ENCODE measurements at places on chromosomes 12 and 14.

DNA sequence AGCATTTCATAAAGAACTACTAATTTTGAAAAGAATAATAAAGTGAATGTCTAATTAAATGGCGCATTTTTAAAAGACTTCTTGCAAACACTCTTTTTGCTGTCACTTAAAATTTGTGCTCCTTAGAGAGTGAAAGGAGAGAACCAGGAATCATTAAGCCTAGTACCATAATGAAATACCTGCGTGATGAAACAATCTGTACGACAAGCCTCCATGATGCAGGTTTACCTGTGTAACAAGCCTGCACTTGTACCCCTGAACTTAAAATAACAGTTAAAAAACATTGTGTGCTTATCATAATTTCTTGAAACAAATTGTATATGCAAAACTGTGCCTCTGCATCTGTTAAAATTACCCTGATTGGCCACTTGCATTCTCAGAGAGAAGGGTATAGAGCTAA, 108.1 kb downstream of the MGAT4C start:
- no peak for DNase-seq

- DNase-seq, result no peak
Observed at GRCh38 chr12:81835783-81836182, 76.6 kb upstream of the PPFIA2 start.

GRCh38 chr12:32860192-32860591, 36.4 kb downstream of the PKP2 start:
- no peak for DNase-seq

DNA sequence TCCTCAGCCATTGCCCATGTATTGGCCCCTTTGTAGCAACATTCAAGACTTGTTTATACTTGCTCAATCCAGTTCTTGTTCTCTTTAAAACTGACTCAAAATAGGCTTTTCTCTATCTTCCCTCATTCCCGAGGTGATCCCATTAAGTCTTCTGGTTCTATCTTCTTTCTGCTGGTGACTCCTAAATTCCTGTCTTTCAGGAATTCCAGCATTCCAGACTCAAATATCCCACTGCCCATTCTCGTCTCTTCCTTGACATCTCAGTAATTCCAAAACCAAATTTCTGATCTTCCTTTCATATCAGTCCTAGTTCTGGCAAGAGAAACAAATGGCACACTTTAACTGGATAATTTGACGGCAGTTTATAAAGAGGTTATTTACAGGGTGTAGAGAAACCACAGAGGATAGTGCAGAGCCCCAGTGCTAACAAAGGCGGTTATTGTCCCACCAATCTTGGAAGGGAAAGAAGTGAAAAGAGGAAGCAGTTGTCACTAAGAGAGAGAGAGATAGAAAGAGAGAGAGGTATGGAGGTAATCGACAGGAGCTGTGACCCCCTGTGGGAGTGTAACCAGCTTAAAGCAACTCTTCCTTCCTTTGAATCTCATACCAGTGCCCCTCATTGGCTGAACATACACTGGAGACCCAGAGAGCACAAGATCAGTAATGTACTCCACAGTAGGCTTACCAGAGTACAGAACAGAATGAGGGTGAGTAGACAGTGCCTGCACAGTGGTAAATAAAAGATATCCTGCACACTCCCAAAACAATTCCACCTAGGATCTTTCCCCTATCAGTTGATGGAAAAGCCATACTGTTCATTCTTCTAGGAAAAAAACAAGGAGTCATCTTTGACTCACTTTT, 177.6 kb upstream of the LMNTD1 start:
- no peak for DNase-seq

DNA sequence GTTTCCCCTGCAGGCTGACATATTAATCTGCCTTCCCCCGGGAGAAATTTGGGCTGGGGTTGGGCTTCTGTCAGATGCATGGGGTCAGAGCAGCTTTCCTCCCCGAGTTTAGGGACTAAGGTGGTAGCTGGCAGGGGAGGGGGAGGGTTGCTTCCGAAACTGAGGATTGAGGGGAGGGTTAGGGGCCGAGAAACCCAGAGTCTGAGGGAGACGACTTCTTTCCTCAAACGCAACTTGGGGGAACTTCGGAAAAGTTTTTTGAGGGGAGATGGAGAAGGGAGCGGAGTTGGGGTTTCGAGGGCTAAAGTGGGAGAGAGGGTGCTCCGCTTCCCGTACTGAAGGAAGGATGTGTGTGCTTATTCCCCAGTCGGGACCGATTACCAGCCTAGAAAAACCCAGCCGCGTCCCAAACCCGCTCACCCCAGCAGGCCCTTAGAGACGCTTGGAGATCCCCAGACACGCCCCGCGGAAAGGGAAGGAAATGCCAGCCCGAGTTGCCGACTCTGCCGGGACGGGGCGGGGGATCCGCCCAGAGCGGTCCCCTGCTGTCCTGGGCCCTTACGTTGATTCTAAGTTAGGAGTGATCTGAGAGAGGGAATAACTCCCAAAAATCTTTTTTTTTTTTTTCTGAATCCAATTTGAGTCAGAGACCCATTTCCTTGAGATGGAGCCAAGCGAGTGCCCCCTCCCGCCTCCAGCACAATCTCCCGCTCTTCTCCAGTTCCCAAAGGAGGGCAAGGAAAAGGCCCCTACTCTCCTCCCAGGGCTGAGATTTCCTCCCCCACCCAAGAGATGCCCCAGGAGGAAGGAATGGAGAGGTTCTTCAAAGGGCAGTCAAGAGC, 61.9 kb downstream of the SMUG1 start:
- no peak for DNase-seq

DNA sequence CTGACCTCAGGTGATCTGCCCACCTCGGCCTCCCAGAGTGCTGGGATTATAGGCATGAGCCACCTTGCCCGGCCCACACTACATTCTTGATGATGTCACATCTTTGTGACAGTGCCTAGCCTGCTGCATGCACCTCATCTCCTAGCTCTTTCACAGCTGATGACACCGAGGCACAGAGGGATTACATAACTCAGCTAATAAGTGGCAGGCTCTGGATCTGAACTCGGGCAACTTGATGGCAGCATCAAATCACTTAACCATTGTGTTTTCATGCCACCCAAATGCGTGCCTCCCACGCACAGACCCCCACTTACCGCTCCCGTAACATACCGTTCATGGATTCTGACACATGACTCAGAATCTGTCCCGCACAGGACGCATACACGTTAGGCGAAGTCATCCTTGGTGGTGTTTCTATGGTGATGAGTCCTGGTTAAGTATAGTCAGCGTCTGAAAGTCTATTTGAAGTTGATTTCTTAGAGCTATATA, 7.4 kb downstream of the TMEM120B start:
- DNase-seq, result no peak

- no peak for DNase-seq
Observed at GRCh38 chr14:53537422-53538315, 384.5 kb upstream of the DDHD1 start.

- no peak for DNase-seq
Observed at GRCh38 chr12:33531261-33531660, 91.6 kb upstream of the SYT10 start.

GRCh38 chr14:59481871-59482540, 2.2 kb downstream of the L3HYPDH start:
- no peak for DNase-seq

DNA sequence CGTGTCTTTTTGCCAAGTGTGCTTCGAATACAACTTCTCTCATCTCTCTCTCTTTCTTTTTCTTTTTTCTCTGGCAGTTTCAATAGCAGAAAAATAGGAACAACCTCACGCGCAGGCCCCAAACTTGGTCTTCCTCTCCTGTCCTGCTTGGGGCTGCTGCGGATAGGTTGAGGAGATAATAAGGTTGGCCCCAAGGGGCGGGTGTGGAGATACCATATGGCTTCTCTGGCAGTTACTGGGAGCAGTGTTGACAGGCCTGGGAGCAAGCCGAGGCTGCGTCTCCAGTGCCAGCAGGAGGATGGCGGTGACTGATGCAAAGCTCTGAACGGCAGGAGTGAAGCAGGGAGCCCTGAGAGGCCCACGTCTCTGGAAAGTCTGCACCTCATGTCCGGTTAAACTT, 89.5 kb upstream of the MANSC4 start:
- no peak for DNase-seq

DNA sequence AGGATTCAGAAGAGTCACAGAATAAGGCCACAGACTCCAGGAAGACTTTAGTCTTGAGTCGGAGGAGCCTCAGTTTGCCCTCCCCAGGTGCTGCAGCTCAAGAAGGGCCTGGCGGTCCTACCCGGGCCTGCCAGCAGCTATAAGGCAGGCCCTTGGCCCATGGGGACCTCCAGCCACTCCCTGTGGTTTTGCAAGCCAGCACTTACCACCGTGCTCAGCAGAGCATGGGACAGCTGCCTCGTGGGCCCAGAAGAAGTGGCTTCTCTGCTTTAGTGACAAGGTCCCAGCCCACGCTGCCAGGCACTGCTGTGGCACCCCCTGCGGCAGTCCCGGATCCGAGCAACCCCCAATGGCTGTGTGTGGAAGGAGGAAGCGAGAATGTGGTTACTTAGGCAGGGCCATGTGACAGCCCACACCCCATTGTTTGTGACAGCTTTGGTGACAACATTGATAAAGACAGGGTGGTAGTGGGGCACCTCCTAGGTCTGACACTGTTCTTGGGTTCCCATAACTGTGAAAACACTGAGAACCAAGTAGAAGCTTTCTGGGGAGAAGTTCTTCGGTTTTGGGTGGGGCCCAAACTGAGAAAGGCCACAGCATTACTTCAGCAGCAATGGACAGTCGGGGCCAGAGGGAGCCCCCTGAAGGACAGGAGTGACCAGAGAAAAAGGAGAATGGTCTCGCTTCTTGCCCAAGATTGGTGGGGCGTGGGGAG, at the start of gene SELPLG:
Gene SELPLG (minus strand): TSS at position 361 of the 715 bp plus-strand sequence. CDS start 9,587 bp downstream, outside the sequence.
- DNase-seq, result peak; percentile 77
